ENCODE measurements at places on chromosomes 2 and 18.

DNA sequence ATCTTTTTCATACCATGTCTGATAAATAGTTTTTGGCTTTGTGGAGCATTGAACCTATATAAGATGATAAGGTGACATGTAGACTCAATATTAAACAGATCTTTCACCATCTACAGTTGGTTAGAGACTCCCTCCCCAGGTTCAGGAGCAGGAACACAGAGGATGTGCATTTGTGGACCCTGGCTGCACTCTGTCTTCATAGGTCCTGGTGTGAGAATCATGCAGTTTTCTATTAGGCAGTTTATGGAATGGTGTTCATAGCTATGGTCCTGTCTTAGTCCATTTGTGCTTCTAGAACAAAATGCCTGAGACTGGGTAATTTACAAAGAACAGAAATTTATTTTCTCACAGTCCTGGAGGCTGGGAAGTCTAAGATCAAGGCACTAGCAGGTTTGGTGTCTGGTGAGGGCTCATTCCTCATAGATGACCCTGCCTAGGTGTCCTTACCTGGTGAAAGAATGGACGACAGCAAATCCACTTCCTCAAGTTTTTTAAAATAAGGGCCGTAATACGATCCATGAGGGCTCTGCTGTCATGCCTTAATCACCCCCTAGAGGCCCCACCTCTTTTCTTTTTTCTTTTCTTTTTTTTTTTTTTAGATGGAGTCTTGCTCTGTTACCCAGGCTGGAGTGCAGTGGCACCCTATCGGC, 35.3 kb upstream of the FAM98A start:
- no peak for DNase-seq

GRCh38 chr2:100818606-100819369, 1.2 kb upstream of the NPAS2 start:
- no peak for DNase-seq

GRCh38 chr2:121005453-121005852, 269.8 kb downstream of the GLI2 start:
- no peak for DNase-seq

GRCh38 chr2:145043399-145043834, 523.5 kb upstream of the ZEB2 start:
- DNase-seq, result no peak

GRCh38 chr18:45166836-45167551, 448.3 kb upstream of the SLC14A2 start:
- no peak for DNase-seq

DNA sequence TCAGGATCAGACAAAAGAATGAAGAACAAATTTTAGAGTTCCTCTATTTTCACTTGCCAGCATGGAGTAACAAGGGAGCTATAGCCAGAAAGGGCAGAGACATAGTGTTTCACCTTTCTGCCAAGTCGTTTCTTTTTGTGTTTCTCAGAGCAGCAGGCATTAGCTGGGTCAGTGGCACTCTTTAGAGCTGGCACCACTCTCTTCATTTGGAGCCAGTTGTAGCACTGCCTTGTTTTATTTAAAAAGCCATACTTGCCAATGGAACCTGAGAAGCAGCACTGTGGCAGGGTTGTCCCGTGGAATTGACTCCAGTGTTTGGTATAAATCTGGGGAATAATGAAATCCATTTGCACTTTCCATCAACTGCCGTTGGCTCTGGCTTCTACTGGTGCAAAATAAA, 64.0 kb downstream of the LRRTM4 start:
- DNase-seq, result no peak

DNA sequence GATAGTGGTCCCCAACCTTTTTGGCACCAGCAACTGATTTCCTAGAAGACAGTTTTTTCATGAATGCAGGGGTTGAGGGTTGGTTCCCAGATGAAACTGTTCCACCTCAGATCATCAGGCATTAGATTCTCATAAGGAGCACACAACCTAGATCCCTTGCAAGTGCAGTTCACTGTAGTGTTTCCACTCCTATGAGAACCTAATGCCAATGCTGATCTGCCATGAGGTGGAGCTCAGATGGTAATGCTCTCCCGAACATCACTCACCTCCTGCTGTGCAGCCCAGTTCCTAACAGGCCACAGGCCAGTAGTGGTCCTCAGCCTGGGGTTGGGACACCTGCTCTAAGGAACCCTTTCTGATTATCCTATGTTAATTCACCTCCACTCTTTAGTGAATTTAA, 133.5 kb downstream of the SOX11 start:
- DNase-seq, result no peak

DNA sequence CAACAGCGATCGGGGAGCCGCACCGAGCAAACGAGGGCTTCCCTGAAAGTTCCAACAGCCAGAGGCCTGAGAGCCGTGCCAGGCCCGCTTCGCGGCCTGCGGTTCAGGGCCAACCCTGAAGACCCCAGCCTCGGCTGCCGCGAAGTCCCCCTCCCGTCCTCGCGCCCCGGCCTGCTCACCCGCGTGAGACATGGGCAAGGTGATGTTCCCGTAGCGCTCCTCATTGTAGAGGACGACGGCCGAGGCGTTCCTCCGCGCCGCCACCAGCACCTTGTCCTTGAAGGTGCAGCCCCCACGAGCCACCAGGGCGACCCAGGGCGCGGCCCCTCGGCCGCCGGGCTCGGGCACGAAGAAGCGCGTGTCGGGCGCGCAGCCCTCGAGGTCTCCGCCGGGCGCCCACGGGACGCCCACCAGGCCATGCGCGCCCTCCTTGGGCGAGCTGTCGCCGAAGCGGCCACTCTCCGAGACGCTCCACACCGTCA, 510 bp downstream of the RNF149 start:
- DNase-seq, result no peak

DNA sequence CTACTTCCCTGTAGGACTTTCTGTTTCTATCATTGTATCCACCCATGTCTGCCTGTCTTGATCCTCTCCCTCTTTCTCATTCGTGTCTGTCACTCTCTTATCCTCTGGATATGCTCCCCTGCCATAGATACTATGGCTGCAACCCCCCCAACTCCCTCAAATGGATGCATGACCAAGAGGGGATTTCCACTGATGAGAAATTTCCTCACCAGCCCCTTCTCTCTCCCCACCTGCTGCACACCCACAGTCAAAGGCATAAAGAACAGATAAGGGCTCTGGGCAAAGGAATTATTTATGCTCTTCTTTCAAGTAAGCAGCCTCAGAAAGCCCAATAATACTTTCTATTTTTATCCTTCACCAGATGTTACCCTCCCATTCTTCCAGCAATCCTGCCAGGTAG, 121.3 kb downstream of the FOXI3 start:
- DNase-seq, result no peak

DNA sequence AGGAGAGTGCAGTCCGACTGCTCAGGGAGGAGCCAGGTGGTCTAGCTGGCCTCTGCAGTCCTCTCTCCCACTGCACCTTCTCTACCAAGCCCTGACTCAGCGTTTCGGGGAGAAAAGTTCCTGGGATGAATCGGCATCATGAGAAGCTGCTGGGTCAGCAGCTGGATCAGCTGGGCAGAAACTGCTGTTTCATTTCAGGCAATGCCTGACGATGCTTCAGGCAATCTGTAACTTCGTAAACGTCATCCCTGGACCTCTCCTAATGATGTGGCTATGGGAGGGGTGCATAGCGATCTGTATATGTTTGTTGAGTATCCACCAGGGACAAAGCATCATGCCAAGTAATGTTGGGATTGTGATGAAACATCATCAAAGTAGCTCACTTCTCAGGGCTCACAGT, 20.7 kb downstream of the LIPG start:
- DNase-seq, result no peak

DNA sequence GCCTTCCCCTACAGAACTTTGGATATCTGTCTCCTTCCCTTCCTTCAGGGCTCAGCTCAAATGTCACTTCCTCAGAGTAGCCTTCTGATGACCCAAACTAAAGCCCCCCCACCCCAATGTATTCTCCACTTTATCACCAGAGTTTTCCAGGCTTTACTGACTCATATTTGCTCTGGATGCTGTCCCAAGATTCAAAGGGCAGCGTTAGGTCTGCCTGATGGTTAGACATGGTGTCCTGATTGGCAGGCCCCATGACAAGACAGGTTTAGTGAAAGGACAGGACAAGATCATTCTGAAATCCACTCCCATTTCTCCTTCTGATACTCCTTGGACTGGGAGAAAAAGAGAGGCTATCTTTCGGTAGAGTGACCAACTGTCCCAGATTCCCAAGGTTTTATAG, 22.6 kb upstream of the RPIA start:
- DNase-seq, result no peak

DNA sequence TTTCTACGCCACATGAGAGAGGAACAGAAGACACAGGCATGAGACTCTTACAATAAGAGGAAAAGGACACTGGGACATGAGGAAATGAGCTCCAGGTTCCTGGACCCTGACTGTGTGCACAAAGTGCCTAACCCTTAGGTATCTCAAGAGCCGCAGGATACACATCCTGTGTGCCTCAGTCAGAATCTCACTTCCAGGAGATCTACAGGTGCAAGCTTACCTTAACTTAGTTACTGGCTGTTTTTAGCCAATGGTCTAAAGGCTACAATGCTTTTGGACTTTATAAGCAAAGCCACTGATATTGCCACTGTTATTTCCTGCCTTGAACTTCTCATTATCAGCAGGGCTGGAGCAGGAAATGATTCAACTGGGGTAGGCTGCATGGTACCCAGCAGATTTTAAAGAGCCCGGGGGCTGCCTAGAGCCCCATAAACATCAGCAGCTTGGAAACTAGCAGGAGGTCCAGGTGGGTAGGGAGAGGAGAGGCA, 254.4 kb downstream of the ZNF521 start:
- no peak for DNase-seq

DNA sequence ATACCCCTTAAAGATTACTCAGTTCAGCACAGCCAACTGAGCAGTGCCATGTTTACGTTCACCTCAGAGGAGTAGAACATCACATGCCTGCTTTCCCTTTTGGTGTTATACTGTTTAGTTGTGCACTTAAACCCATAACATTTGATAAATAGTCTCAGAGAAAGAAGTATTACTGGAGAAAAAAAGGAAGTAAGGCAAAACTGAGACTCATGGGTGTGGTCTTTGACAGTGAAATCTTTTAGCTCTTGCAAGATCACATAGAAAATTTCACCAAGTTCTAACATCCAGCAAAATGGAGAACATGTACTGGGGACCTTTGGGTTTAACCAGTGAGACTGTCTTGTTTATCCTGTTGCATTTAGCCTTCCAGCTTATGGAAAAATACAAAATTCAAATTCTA, 5.6 kb downstream of the TANK start:
- no peak for DNase-seq

DNA sequence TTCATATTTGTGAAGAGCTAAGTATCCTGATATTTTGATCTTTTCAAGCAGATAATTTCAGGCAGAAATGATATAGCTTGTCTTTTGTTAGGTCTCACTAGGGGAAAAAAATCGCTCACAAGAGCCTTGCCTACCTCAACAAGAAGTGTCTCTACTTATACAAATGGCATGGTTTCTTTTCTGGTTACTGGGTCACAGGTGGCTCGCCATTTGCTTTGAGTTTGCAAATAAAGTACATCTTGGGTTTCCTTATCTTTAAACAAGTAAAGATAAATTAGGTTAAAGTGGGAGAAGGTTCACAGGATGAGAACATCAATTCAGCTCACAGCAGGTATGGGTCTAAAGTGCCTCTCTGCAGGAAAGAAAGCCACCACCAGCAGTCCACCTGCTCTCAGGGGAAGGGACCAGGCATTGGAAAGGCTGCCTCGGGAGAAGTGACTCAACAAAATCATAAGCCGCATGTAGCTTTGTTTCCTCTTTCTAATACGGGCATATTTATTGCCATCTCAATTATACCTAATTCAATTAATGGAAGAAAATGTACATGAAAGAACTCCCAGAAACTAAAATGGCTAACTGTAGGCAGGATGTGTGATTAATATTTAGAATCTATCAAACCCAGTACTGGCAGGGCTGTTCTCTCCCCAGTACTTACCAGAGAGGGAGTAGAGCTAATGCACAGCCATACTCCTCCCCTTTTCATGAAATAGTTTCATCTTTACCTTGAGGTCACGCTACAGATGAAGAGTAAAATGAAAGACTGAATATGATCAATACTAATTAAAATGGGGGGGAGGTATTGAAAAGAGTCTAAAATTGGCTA, 28.3 kb downstream of the CDC42EP3 start:
- DNase-seq, result no peak

DNA sequence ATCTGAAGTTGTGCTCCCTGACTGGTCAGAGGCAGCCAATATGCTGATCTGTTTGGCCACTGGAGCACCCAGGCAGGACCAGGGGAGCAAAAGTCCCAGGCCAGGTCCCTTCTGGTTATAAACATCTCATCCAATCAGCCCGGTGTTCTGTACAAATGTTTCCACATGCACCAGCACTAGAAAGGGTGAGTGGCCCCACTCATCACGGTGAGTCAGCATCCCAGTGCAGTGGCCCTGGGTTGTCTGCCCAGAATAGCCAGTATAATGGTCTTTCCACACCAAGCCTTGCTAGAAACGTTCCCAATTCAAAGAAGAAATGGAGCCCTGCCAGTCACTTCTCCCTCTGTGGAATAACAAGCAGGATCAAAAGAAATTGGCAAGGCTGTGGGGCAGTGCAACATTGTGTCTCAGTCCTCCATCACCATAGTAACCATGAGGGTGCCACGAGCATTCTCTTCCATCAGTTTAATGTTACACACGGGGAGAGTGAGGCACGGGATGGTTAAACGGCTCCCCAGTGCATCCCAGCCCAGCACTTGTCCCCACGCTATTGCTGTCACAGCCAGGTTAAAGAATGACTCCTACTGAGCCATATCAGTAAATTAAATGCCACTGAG, 174.9 kb downstream of the SEPTIN10 start:
- DNase-seq, result no peak

DNA sequence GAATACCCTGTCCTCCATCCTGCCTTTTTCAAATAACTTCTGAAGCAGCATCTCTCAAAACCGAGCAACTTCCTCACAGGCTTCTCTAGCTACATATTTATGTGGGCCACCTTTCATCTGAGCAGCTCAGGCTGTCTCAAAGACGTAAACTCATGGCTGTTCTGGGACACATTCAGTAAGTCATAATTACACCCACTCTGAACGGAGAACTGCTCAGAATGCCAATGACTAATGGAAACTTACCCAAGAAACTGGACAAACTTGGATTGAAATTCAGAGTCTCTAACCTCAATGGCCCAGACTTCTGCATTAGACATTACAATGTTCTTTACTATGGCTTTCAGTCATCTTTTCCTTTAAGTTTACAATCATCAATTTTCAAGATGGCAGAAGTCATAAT, 145.2 kb downstream of the RAD51AP2 start:
- DNase-seq, result no peak

DNA sequence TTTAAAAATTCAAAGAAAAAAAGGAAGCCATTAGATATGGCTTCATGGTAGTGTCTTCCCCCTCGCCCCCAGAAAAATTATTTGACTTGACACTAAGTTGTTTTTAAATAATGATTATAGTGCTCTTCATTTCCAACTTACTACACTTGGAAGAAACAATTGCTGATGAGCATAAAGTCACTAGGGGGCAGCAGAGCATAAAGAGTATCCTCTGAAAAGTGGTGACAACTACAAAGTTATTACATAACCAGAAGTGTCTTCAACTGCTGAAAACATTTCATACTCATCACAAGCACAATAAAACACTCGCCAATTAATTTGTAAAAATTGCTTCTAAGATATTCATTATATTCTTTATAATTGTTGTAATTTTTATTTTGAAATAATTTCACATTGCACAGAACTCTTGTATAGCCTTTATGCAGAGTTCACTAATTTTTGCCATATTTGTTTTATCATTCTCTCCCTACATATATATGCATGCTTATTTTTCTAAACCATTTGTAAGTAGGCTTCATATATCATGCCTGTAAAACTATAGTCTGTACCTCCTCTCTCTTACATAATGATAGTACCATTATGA, 54.9 kb downstream of the EXOC6B start:
- DNase-seq, result no peak

GRCh38 chr2:152183401-152184073, 8.0 kb upstream of the STAM2 start:
- DNase-seq, result no peak

GRCh38 chr18:67426486-67426885, 90.0 kb downstream of the DSEL start:
- no peak for DNase-seq
